ENCODE measurements at places on chromosomes 12 and 14.

DNA sequence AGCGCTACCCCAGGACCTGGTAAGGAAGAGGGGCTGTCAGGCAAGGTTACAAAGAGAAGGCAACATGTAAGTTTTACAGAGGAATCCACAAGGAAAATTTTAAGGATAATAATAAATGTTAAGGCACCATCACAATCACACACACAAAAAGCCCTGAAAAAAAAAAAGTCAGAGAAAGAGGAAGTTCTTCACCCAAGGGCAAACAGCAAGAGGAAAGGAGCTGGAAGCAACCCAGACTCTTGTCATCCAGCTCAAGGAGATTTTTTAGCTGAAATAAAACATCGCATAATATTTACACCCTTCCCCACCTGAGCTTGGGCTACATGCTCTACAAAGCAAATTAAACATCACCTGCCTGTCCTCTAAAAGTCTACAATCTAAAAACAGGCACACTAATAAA lies 9.5 kb downstream of the SPTB start:
- DNase-seq, result no peak

GRCh38 chr12:76591476-76591875 lies 31.9 kb upstream of the OSBPL8 start:
- no peak for DNase-seq

GRCh38 chr14:66041582-66041981 lies 444.6 kb upstream of the CCDC196 start:
- DNase-seq, result no peak

DNA sequence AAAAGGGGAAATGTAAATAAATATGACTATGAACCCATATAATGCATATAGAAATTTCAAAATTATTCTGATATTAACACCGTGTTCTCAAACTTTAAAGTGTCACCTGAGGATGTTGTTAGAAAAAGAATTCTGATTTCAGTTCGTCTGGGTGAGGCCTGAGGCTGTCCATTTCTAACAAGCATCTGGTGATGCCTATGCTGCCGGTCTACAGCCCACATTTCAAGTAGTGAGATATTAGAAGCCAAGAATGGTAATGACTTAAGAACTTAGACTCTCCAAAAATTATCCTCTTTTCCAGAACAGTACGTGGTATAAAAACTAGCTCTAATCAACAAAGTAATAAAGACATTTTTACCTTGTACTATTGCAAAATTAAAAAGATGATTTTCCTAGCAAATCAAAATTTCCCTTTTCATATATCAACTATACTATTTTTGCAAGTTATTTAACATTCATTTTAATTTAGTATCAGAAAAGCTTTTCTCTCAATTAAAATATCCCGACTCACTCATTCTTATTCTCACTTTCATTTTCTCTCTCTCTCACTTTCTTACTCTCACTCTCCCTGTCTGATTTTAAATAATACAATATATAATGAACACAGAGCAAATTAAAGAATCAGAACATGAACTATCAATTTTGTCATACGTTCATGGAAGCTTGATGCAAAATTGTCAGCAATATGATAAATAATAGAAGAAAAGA lies 35.0 kb downstream of the PIK3C2G start:
- DNase-seq, result no peak

DNA sequence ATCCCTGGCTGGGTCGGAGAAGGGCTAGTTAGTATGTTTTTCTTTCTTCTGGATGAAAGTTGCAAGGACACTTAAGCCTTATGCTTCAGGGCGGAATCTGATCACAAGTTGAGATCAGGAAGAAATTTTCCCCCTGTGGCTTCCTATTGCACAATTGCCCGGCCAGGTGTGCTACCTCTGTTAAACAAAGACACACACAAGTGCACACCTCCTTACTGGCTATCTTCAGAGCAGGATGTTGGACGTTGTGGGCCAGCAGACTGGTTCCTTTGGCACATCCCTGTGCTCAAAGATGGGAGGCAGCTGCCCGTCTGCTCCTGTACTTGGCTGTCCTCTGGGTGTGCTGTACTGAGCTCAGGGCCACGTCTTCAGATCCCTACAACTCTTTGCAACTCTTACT lies 19.1 kb downstream of the ETV6 start:
- no peak for DNase-seq

DNA sequence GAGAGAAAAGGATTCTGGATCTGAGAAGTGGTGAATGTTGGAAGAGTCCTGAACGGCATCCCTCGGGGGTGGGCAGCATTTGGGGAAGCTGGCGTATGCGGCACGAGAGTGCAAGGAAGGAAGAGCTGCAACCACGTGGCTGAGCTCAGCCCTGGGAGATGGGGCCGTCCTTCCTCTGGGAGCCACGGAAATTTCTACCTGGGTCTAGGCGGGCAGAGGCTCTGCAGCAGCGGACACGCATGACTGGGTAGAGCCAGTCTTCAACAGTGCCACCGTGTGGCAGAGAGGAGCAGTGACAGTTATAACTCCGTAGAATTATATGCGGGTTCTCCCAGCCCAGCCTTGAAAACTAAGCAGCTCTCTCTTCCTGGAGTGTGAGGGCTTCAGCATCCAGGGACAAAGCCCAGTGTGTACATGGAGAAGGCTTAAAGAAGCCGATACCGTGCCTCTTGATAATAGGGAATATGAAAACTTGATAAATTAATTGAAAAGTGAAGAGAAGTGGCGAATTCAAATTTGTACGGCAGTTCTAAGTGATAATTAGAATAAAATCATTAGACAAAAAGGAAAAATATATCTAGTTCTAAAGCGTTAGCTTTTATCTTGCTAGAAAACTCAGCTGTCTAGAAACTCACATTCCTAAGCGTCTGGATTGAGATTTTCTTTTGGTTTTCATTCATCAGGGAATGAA lies 82.9 kb upstream of the STXBP6 start:
- no peak for DNase-seq

Measured in stimulated activated CD4-positive, alpha-beta T cell treated with anti-CD3 and anti-CD28 coated beads, Interleukin-15, amount 100 ng/mL, for 1 hour (primary cell).